ENCODE measurements at places on chromosomes 7 and 10.
A peak's percentile ranks its signal among the peaks of the same experiment; 100 is the strongest.

DNA sequence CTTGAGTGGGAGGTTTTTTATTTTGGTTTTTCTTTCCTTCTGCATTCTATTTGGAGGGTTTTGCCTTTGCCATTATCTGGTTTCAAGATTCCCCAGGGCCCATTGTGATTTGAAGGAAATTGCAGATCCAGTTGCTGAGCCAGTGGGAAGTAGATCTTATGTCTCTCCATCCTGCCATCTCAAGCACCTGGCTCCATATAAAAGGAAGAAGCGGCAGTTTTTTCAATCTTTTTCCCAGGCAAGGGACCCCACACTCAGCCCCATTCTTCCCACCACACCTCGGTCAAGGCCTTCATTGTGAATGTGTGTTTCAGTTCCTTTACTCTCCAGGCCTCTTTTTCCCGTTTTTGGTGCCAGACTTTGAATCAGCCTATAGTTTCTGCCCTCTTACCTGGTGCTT is 95.8 kb downstream of the MYO3A start:
- no peak for DNase-seq

- no peak for DNase-seq
Measured at GRCh38 chr7:131238347-131238931, 89.2 kb upstream of the MKLN1 start.

GRCh38 chr7:98354052-98354451 is 46.8 kb downstream of the BAIAP2L1 start:
- DNase-seq = no peak

DNA sequence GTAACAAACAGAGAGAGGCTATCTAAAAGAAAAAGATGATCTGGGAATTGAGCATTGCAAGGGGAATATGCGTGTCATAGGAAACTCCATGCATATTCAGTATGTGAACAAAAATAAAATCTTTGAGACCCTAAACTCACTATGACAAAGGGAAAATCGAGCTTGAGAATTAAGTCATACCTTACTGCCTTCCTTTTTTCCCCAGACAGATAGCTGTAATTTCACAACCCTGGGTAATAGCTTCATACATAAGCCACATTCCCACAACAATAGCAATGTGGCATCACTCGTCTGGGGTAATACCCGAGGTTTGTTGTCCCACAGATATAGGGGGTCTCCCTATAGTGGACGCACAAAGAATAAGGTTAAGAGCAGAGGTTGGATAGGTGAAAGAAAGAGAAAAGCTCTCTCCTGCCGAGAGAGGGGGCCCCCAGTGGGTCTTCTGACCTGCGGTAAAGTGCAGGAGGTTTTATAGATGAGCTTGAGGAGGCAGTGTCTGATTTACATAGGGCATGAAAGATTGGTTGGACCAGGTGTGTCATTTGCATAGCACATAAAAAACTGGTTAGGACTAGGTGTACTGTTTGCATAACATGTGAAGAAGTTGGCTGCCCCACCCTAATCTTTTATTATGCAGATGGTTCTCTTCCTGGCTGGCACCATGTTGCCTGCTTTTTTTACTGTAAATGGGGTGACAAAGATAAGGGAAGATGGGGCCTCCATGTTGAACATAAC is 11.6 kb downstream of the CYP3A43 start:
- DNase-seq = no peak

GRCh38 chr10:127813290-127813689 is 76.3 kb downstream of the FOXI2 start:
- no peak for DNase-seq

GRCh38 chr7:15820319-15820718 is 133.8 kb upstream of the MEOX2 start:
- no peak for DNase-seq

DNA sequence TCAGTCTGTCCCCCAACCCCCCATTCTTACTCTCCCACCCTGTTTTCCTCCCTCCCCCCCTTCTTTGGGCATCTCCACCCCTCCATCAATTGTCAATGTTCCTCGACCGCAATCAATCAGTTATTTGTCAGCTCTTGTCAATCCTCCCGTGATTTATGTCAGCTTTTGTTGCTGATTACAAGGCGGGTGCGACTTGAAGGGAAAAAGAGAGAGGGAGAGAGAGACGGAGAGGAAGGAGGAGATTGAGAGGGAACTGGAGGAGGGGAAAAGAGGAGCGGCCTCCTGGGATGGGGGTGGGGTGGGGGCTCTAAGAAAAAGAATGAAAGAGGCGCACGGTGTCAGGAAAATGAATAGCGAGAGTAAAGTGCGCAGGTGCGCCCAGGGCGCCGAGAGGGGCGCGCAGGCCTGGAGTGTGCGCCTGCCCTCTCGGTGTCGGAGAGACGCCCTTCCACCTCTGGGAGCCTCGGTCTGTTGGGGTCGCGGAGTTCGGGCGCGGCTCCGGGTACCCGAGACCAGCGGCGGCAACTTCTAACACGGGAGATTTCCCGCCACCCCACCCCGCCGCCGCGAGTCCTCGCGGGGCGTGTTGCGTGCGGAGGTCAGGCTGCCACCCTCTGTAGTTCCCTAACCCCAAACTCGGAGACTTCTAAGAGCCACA is 1.1 kb upstream of the ZNF503 start:
- DNase-seq = no peak

DNA sequence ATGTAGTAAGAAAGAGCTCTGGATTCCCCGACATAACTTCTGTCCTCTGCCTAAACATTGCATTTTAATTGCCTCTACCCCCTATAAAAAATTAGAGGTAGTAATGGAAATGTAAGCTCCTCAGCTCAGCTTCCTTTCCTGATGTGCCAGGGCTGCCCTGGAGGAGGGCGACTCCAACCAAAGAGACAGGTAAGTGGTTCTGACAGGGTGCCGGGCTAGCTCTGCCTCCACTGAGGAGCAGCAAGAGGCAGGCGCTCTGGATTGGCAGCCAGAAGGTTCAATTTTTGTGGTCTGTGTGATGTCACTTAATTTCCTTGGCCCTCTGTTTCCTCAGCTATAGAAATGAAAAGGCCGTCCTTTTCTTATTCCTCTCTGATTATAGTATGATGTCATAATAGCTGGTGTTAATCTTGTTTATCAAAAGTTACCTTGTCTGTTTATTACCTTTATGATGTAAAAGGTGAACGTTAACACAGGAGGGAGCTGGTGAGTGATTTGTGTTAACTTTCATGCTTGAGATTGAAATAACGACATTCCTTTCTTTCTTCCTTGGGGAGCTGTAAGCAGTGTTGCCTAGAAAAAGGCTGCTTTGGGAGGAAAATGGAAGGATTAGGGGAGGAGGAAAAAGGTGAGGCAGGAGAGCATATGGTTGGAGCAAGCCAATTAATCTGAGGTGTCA is 51.8 kb downstream of the ANLN start:
- DNase-seq = no peak

DNA sequence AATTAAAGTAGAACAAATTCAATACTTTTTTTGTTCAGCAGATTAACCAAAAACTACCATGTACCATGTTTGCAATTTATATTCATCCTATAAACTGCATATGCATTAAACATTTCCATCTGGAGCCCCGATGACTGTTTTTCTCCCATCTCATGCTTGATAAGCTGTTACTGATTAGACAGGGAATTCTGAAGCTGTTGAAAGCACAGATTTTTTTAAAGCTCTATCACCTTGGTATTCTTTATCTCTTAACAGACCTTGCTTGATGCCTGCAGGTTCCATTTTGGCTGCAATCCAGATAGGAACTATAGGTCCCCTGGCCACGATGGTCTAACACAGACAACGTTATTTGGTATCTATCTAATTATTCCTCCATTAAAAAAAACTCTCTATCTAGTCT is 961.7 kb downstream of the CNTNAP2 start:
- no peak for DNase-seq

- DNase-seq = no peak
Measured at GRCh38 chr10:3363311-3364045, 190.9 kb upstream of the PITRM1 start.

- DNase-seq = no peak
Measured at GRCh38 chr7:64651203-64651602, 14.7 kb upstream of the ZNF107 start.

- DNase-seq = no peak
Measured at GRCh38 chr10:47179291-47179647, 120.7 kb upstream of the GDF10 start.

DNA sequence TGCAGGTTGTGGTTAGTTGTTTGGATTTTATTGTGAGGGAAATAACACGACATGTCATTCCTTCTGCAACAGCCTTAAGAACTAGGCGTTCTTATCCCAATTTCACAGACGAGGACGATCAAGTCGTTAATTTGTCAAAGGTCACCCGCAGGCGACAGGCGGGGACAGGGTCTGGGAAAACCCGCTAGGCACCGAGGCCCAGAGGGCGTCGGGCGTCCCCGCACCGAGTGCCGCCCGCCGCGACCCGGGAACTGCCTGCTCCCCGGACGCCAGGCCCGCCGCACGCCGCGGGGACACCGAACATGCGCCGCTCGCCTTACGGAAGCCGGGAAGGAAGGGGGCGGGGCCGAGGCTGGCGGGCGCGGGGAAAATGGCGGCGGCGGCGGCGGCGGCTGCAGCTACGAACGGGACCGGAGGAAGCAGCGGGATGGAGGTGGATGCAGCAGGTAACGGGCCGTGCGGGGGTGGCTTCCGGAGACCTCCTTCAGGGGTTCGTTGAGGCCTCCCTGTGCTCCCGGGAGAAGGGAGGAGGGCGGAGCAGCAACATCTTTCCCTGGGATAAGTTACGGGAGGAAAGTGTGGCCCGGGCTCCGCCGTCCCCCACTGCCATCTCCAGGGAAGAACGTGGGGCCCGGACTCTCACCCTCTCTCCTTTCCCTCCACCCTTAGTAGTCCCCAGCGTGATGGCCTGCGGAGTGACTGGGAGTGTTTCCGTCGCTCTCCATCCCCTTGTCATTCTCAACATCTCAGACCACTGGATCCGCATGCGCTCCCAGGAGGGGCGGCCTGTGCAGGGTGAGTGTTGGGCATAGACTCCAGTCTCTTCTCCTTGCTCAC is at the start of gene COPS6:
TSS of gene COPS6 (plus strand) at position 349 of the 837 bp plus-strand sequence. CDS start at position 371, 22 bp downstream.
- peak; percentile 91 for DNase-seq

GRCh38 chr7:141012044-141012685 is 2.6 kb downstream of the MRPS33 start:
- DNase-seq = peak; percentile 79

DNA sequence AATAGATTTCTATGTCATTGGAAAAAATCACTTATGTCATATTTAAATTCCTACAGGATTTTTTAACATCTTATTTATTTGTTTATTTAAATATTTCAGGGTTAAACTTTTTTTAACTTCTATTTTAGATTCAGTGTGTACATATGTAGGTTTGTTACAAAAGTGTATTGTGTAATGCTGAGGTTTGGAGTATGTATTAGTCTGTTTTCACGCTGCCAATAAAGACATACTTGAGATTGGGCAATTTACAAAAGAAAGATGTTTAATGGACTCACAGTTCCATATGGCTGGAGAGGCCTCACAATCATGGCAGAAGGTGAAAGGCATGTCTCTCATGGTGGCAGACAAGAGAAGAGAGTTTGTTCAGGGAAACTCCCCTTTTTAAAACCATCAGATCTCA is 65.4 kb downstream of the MGAM2 start:
- no peak for DNase-seq

DNA sequence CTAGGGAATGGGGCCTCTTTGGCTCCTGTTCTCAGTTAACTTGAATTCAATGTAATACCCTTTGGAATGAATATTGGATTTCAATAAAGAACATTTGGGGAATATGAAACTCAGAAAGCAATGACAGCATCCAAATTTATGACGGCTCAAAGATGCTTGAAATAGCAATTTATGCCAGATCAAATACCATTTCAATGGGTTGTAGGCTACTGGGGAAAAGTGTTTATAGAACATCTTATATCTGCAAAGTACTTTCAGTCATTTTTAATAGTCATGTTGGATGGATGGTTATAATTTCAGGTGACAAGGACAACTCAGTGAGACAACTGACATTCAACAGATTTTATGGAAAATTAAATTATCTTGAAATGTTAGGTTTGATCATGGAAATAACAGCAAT is 772.7 kb downstream of the PHTF2 start:
- no peak for DNase-seq

DNA sequence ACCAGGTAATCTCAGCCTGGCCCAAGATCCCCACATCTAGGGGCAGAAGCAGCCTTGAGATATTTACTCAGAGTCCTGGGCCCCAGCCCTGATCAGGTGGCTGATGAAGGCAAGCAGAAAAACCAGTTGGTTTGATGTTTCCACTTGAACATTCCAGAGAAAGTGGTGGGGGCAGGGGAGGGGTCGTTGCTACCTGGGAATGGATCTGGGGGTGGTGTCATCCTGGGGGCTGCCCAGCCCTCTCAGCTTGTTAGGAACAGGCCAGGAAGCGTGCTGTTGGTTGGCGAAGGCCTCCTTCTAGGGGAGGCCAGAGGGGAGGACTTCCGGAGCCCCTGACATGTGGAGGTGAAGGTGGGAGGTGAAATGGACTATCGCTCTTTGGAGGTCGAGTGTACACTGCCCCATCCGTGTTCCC is 3.7 kb upstream of the ABHD11 start:
- DNase-seq = no peak

DNA sequence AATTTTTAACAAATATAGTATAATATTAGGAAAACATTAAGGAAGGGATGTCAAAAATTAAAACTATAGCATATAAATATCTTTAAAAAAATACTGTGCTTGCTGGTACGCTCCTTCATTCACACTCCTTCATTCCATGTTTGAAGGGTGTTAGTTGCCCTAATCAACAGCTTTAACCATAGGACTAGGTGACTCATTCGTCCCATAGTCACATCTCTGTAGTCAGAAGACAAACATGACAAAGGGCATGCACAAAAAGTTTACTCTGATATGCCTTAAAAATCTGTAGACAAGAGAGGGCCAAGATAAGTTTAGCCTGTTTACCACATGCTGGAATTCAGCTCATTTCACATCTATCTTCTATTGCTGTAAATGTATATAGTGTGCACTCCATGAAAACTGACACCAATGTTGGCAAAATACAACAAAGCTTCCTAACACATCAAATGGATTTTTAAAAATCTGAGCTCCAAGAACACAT is 646 bp downstream of the FAM13C start:
- no peak for DNase-seq

GRCh38 chr10:86662186-86663045 is 5.9 kb upstream of the LDB3 start:
- DNase-seq = no peak

DNA sequence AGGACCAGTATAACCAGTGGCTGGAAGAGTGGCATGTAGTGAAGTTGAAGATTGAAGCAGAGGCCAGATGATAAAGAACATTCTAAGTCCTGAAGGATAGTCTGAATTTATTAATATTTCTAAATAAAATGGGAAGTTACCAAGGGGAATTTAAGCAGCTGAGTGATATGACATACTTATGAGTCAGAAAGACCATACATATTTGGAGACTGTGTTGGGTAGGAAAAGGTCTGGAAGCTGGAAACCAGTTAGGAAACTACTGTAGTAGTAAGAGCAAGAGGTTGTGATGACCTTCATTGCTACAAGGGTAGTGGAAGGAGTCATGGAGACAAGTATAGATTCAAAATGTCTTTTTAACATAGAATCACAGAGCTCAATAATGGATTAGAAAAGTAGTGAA is 752.3 kb downstream of the SUGCT start:
- DNase-seq = no peak

DNA sequence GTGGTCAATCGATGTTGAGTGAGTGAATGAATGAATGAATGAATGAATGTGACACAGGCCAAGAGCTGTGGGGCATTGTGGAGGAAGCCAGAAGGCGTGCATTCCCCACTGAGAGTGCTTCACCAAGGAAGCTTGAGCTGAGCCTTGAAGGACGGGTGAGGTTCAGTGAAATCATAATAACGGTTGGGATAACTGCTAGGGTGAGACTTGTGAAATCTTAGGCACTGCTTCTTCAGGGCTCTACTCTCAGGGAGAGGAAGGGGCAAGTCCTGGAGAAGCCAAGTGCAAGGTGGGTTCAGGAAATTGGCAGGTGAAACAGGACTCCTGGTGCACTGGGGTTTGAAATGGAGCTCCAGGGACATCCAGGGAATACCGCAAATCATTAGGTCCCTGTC is 23.7 kb upstream of the PRKAG2 start:
- no peak for DNase-seq
